ENCODE measurements at places on chromosomes 2 and 18.

DNA sequence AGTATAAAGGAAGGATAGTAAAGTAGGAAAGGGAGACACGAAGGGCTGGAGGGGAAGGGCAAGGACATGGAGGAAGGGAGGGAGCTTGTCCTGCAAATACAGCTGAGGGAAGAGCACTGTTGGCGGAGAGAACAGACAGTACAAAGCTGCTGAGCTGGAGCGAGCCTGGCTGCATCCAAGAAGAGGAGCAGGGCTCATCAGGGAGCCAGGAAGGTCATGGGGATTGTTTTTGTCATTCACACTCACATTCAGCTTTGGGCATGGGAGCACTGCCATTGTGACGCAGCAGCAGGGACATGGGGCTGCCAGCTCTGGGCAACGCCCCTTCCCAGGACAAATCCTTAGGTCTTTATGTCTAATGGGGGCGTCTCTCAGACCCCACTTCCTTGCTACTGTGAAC, 125.1 kb downstream of the COPS8 start:
- DNase-seq: no peak

- DNase-seq: no peak
Observed at GRCh38 chr2:100275200-100275589, 47.1 kb downstream of the LONRF2 start.

DNA sequence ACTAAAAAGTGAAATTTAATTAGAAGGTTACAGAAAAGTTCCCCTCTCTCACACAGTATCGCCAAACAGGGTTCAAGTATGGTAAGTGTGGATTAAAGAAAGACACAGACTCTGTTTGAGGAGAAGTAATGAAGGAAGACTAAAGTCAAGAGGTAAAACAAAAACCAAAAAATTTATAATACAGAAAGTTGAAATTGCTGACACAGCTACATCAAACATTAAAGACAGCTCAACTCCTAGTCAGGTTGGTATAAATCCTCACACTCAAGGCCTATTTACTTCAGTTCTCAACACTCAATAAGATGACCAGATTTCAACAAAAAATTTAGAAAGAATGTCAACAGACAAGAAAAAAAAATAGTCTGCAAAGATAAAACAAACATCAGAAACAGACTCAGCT, 300.5 kb upstream of the LINC00305 start:
- no peak for DNase-seq

DNA sequence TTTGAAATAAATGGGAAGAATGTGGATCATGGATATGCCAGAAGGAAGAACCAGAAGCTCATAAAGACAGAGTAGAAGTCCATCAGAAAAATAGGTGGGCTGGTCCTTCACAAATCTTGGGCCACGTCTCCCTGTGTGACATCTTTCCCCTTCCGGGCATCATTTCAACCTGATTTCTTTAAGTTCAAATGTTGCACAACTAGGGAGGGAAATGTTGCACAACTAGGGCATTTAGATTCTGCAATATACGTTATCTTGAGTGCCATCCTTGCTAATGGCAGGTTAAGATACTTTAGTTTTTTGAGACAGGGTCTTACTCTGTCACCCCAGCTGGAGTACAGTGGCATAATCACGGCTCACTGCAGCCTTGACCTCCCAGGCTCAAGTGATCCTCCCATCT, 129.6 kb downstream of the CERS6 start:
- DNase-seq: no peak

DNA sequence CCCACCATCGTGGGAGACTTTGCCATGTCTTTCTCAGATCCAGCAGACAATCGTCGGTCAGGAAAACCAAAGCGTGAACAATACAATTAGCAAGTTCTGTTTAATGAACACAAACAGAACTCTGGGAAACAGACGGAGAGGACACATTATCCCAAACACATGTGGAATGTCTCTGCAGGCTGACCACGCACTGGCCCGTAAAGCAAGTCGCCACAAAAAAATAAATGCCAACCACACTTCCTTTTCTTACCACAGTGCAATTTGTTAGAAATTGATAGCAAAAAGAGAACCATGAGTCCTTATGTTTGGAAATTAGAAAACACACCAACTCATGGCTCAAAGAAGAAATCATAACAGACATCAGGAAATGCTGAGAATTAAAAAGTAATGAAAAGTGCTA, 210.9 kb downstream of the TWIST2 start:
- no peak for DNase-seq

DNA sequence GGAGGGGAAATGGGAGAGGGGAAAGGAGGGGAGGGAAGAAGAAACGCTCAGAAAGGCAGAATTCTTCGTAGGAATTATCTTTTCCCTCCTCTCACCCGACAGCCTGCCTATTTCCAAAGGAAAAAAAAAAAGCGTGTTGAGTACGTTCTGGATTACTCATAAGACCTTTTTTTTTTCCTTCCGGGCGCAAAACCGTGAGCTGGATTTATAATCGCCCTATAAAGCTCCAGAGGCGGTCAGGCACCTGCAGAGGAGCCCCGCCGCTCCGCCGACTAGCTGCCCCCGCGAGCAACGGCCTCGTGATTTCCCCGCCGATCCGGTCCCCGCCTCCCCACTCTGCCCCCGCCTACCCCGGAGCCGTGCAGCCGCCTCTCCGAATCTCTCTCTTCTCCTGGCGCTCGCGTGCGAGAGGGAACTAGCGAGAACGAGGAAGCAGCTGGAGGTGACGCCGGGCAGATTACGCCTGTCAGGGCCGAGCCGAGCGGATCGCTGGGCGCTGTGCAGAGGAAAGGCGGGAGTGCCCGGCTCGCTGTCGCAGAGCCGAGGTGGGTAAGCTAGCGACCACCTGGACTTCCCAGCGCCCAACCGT, at the start of gene GAD1:
Gene GAD1, plus strand, starts transcription at position 384 of the 589 bp plus-strand sequence. CDS start 1,705 bp downstream, outside the sequence.
- DNase-seq: peak; percentile 85

GRCh38 chr18:7824970-7825369, 257.9 kb downstream of the PTPRM start:
- no peak for DNase-seq

- DNase-seq: no peak
Observed at GRCh38 chr18:3457261-3457724, 7.3 kb downstream of the TGIF1 start.

DNA sequence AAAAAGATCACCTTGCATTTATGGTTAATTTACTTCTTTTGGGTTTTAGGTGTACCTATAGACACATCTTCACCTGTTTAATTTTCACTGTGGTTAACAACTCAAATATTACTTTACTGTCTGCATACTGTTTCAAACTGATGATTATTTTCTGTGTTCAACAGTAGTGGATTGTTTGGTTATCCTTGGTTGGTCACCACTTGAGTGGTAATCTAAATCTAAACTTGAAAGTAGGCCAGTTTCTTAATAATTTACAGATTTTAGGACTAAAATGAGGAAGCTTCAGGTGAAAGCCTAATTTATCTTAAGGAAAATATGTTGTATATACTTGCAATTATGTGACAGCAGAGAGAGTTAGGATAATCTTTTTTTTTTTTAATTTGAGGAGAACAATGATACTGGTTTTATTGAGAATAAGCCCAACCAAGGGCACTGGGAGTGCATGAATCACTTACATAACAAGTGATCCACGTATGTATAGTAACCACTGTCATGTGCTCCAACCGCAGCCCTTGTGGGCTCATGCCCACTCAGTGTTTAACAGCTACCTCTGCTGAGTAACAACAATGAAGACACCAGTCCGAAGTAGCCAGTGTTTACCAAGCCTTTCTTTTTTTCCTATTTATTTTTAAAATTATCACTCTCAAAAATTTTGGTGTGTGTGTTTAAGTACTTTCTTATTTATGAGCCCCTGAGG, 31.0 kb upstream of the WDSUB1 start:
- no peak for DNase-seq
